Astrocyte (in vitro differentiated cells and primary cell): ENCODE measurements at places on chromosomes 7 and 10. TPM values are rescaled to one million over a fixed set of nuclear protein-coding genes. Genes with fewer than 3 reads are reported as not detected.

LBX1 gene
- total RNA-seq = not detected in 2 replicates

DNA sequence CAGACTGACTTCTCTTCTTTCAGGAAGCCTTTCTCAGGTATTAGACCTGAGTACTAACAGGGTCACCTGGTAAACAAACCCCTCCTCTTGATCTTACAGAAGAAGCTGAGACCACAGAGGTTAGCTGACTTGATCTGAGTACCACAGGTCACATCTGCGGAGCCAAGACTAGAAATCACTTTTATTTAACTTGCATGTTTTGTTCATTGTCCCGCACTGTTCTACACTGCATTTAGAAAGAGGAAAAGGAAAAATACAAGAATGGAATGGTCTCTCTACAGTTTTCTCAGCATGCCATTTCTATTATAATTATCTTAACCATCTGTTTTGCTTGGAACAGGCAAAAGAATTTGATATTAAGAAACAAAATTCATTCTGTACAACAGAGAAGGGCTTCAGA is 245.6 kb upstream of the ETV1 start:
- no peak for DNase-seq

GARIN1A gene
- total RNA-seq = 2.7 and 5.9 TPM in 2 replicates

DNA sequence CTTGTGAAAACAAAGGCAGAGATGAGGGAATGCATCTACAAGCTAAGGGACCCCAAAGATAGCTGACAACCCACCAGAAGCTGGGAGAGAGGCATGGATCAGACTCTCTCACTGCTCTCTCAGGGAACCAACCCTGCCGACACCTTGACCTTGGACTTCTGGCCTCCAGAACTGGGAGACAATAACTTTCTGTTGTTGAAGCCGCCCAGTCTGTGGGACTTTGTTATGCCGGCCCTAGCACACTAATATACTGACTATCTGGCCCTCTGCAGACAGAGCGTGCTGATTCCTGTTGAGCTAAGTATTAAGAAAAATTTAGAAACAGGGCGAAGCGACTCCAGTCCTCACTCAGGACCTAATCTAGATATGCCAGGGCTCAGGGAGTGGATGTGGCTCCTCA is 144.3 kb upstream of the TCF7L2 start:
- DNase-seq = no peak

DNA sequence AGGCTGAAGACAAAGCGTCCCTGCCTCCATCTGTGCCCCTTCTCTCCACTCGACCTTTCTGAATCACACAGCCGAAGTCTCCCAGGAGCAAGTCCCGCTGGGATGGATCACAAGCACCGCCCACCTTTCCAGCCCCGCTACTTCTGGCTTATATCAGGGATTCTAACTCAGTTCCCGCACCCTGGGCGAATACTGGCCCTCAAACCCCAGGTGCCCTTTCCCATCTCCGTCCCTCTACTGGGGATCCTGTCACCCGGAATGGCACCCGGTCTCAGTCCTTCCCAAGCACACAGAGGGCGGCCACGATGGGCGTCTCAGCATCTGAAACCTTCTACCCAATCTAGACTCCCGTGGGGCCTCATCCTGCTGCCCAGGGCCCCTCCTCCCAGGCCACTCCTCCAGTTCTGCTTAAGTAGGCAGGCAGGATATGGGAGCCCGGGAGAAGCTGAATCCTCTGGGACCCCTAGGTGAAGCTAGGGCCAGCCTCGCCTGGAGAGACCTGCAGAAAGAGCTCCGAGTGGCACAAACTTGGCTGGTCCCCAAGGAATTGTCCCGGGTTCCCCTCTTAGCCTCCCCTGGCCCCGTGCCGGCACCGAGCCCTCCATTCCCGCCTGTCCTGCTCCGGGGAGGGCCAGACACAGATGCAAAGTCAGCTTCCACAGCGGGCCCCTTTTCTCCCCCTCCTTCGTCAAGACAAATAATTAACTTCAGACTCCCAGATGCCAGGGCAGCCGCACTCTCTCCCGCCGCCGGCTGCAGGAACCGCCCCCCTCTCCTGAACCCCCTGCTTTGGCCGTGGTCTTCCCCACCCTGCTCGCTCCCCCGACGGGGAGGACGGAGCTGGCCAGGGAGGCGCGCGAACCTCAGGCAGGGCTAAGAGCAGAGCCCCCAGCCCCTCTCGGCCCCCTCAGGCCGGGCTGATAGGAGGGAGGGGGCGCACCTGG is 612 bp downstream of the KCP start:
- peak; percentile 25 for DNase-seq

OR2A42 gene
- total RNA-seq = not detected in 2 replicates

- DNase-seq = peak; percentile 48
Observed at GRCh38 chr10:15784662-15785300, 65.1 kb upstream of the ITGA8 start.

DNA sequence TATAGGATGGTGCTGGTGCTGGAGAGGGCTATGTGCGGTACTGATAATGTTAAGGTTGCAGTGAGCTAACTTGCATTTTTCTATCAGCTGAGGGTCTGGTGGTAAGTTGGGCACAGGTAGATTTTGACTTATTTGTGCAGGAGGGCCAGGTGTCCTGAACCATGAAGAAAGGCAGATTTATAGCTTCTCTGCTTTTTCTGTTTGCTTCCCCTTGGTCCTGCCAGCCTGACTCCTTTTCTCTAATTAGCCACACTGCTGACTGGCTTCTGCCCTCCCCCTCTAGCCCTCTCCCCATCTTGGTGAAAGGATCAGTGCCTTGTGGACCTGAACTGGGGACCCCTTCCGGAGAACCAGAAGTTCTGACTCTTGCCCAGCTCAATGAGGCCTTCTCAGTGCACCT is 40.8 kb upstream of the STEAP4 start:
- no peak for DNase-seq

GRCh38 chr7:155846936-155847335 is 34.7 kb upstream of the SHH start:
- DNase-seq = no peak

DNA sequence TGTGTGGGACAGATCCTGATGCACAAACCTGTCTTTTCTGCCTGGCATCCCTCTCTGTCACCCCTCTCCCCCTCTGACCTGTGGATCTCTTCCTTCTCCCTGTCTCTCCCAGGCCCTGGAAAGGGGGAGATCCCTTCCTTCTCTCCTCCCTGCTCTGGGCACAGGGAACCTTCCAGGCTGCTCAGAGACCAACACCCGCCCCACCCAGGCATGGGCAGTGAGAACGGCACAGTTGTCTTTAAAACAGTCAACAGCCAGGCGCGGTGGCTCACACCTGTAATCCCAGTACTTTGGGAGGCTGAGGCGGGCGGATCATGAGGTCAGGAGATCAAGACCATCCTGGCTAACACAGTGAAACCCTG is 34.7 kb downstream of the KCNH2 start:
- no peak for DNase-seq

DNA sequence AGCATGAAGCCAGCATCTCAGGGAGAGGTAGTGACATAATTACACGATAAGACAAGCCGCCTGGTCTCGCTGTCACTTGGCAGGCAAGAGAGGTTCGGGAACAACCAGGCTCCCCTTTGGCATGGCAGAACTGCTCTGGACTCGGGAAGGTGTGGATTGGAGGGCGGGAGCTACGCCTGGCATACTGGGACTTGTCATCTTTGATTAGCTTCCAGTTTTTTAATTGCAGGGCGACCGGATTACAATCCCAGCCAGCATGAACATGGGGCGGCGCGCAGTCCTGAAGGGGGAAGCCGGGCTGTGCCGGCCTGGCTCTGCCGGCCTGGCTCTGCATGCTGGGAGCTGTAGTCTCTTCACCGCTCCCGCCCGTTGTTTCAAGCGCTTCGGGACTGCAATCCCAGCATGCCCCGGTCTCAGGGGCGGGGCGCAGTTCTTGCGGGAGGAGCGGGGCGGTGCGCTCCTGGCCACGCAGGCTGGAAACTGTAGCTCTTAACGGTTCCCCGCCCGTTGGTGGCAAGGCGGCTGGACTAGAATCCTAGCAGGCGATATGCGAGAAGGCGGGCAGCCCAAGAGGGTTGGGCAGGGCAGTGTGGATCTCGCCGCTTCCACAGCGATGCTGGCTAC is 45.5 kb upstream of the ZNF716 start:
- no peak for DNase-seq

GRCh38 chr7:133077394-133077793 is 4.5 kb downstream of the CHCHD3 start:
- DNase-seq = no peak

DNA sequence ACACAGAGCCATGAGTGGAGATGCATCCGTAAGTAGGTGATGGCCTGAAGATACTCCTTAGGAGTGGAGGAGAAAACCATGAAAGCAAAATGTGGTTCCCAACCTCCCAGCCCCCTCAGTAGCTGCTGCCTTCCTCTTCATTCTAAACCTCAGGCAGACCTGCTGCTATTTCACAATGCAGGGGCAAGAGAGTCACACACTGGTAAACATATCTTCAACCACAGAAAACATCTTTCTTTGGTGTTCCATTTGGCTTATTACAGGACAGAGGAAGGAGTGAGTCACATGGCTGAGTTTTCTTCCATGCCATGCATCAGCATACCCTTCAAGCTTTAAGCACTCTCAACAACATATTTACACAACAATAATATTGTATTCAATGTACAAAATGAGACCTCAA is 342.1 kb downstream of the BMPER start:
- peak; percentile 10 for DNase-seq

DNA sequence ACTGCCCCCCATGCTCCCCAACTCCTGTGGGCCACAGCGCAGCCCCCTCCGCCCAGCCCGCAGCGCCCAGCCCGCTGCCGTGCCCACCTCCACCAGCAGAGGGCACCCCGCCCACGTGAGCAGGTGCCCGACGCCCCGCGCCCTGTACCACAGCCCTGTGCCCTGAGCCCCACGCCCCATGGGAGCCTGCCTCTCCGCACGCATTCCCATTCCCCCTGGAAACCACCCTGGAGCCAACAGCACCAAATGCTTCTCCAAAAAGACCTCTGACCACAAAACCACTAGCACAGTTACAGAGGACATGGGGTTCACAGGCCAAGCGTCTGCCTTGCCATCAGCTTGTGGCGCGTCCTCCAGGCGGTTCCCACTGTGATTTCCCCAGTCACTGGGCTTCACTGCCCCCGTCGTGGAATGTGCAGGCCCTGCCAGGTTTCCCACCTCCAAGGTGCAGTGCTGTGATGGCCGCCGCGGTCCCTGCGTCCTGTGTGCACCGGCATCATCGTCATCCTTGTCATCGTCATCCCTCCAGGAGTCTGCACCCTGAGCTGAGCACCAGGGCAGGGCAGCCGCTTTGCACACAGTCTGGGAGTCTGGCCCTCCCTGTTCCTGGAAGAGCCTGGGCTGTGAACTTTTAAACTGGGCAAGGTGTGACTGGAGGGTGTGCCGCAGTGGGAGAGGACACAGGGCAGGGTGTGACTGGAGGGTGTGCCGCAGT is 61.7 kb downstream of the PWWP2B start:
- DNase-seq = no peak

GRCh38 chr10:34049887-34050286 is 715.4 kb upstream of the NRP1 start:
- DNase-seq = peak; percentile 92

- DNase-seq = peak; percentile 98
Observed at GRCh38 chr7:20330239-20330927, at the start of gene ITGB8. ITGB8 (plus strand) TSS chr7:20330900; CDS start chr7:20331807, 907 bp downstream.

GRCh38 chr10:49135575-49136313 is 1.9 kb upstream of the FAM170B start:
- no peak for DNase-seq

- no peak for DNase-seq
Observed at GRCh38 chr7:14868937-14869336, 33.6 kb downstream of the DGKB start.

GRCh38 chr7:127187740-127188139 is 65.0 kb downstream of the GRM8 start:
- DNase-seq = no peak

SLC26A5 gene
- not detected in 2 replicates for total RNA-seq

DNA sequence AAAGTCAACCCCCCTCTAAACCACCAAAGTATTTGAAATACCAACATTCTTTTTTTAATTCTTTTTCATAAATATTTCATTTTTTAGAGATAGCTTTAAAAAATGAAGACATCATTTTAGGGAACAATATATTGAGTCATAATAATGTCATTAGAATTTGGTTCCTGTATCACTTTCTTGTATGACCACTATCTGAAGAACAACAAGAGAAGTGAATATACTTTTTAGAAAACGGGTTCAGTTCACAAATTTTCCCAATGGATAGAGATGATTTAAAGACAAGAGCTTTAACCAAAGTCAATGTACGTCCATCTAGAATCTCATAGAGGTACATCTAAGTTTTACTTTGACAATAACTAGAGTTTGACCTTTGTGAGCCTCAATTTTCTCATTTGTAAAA is 48.2 kb downstream of the CUBN start:
- DNase-seq = no peak

DNA sequence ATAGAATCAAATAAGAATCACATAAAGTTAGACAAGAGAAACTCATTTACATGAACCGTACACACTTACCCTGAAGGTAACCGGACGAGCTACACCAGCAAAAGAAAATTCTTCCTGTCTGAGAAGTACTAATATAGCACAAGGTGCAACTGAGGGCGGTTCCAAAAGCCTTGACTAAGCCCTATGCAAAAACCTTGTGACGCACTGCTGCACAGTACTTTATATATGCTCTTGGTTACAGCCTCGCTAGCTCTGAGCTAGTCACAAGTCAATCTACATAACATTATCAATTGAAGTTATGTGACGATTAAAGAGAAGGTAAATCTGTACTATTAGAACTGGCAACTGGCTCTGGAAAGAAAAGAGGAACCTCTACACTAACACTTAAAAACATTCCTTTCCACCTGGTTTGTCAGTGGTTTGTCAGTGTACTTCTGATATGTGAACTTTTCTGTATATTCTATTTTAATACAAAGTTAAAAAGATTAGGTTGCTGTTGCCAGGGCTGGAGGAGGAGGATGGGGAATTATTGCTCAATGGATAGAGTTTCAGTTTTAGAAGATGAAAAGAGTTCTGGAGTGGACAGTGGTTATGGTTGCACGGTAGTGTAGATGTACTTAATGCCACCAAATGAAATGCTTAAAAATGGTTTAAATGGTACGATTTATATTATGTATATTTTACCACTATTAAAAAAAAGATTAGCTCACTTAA is 21.6 kb downstream of the NT5C3A start:
- DNase-seq = no peak

GRCh38 chr10:99431190-99431760 is 851 bp upstream of the GOT1 start:
- peak; percentile 22 for DNase-seq

GRCh38 chr7:133070562-133070961 is 11.3 kb downstream of the CHCHD3 start:
- DNase-seq = no peak
